ENCODE measurements at places on chromosomes 12 and 14.

DNA sequence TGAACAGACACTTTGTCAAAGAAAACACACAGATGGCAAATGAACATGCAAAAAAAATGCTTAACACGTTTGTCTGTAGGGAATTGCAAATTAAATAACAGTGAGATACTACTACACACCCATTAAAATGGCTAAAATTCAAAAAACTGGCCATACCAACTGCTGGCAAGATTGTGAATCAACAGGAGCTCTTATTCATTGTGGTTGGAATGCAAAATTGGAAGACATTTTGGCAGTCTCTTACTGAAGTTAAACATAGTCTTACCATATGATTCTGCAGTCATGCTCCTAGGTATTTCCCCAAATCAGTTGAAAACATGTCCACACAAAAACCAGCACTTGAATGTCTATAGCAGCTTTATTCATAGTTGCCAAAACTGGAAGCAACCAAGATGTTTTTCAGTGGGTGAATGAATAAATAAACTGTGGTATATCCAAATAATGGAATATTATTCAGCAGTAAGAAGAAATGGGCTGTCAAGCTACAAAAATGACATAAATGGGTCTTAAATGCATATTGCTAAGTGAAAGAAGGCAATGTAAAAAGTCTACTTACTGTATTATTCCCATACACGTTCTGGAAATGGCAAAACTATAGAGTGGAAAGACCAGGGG lies 91.4 kb downstream of the PLEKHA5 start:
- DNase-seq: no peak

GRCh38 chr12:116703214-116703795 lies 34.6 kb downstream of the SPRING1 start:
- DNase-seq: peak; percentile 70

- no peak for DNase-seq
Measured at GRCh38 chr14:74785056-74785613, 22.0 kb downstream of the YLPM1 start.

DNA sequence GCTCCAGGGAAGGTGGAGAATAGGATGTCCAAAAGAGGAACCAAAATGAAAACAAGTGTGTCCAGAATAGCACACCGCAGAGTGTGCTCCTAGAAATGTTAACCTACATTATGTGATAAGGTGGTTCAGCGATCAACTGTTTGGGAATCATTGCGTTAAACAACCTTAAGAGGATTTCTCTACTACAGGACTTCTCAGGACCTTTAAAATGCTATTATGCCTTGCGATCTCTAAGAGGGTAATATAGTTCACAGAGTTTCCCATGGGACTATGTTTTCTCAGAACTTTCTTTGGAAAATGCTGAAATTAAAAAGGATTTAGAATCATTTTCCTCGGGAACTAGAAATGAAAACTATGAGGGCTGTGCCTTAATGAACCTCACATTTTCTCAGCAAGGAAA lies 1.8 kb downstream of the GLT8D2 start:
- DNase-seq: no peak

DNA sequence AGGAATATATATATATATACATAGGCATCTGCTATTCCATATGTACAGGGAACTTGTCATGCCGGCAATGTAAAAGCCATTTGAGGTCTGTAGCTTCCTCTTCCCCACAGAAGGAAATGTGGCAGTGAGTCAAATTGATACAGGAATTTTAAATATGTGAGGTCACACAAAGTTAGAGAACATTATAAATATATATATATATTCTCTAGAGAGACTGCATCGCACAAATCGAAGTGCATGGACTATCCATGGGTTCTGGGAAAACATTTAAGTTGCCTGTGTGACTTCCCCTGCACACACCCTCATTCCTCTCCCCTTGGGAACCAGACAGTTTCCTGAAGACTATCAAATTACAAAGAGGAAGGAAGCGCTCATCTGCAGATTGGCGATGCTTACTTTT lies 100.9 kb upstream of the CCDC91 start:
- peak; percentile 50 for DNase-seq

GRCh38 chr12:122882908-122883558 lies 12.9 kb downstream of the VPS37B start:
- no peak for DNase-seq

GRCh38 chr12:19186722-19187661 lies 57.5 kb downstream of the PLEKHA5 start:
- DNase-seq: peak; percentile 78

DNA sequence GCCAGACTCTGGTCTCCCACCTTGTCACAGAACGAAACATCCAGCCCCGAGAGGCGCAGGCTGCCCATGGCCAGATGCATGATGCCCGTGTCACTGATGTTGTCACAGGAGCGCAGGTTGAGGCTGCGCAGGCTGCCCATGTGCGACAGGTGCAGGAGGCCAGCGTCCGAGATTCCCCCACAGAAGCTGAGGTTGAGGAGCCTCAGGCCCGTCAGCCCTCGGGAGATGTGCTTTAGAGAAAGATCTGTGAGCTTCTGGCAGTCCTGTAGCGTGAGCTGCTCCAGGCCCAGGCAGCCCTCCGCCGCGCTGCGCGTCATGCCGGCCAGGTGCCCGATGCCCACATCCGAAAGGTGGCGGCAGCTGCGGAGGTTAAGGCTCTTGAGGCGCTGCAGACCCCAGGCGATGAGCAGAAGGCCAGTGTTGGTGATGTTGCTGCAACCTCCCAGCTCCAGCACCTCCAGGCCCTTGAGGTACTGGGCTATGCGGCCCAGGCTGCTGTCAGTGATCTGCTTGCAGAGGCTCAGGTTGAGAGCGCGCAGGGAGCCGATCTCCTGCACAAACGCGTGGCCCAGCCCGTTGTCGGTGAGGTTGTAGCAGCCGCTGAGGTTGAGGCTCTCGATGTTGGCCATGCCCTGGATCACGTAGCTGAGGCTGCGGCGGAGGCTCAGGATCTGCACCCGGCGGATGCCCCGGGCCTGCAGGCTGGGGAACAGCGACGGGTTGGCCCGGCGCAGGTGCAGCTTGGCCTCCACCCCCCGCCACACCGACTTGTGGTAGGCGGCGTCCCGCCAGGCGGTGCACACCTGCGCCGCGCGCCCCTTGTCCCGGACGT lies 991 bp downstream of the FBXL14 start:
- DNase-seq: no peak

DNA sequence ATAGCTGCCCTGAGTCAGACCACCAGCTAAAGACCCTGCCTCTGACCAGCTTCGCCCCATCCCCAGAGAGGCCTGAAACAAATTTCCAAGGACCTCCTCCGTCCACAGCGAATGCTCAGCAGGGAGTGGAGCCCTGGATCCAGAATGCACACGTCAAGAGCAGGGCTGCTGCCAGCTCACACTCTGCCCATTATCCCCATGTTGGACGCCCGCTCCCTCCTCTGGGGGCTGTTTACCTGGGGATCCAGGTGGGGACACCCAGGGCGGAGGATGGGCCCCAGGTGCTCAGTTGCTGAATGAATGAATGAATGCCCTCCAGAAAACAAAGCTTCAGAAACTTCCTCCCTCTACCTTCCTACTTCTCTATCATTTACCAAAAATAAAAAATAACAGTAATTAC lies 18.1 kb downstream of the BCL11B start:
- DNase-seq: no peak

GRCh38 chr12:99334285-99335056 lies 313.1 kb upstream of the GARIN6 start:
- DNase-seq: peak; percentile 71

GRCh38 chr12:130354407-130354806 lies 16.7 kb downstream of the PIWIL1 start:
- DNase-seq: no peak

- no peak for DNase-seq
Measured at GRCh38 chr12:80233926-80234325, 134.6 kb downstream of the OTOGL start.

DNA sequence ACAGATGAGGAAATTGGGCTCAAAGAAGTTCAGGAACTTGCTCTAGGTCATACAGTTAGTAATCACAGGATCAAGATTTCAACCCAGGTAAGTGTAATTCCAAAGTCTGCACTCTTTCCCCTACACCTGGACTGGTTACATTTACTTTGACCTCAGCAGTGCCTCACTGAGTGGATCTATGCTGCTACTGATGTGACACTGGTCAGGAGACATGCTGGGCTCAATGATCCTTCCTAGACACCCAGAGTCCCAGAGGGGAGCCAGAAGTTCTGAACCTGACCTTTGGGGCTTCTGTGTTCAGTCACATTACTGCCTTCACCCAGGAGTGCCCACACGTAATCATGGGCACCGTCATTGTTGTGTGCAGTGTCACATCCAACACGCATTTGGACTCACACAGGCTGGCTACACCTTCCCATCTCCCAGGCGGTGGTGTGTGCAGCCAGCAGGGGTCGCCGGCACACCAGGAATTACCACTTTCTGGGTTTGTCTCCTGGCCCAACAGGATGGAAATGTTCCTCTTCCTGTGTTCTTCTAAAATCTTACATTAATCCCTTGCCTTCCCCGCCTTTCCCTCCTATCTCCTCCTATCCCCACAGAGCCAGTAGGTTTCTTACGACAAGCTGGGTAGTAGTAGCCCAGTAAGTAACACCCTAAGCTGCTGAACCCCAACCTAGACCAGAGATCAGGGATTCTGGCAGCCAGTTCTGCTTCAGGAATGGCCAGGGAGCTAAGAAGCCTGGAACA lies 25.6 kb downstream of the CALCOCO1 start:
- peak; percentile 83 for DNase-seq

DNA sequence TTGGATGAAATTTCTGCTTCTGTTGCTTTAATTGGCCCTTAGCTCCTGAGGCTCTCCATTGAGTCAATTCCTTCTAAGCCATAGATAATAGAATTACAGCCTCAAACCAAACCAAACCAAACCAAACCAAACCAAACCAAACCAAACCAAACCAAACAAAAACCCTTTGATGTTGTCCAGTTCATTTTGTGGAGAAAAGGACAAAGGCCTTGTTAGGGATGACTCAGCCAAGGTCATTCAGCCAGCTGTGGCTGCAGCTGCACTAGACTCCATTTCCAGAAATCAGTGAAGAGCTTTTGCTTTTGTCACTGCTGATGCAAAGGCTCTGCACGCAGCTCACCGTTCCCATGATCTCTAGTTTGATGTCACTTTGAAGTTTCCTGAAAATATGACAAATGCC lies 82.2 kb upstream of the RMST start:
- no peak for DNase-seq

- DNase-seq: peak; percentile 67
Measured at GRCh38 chr12:16622338-16622737, 16.4 kb upstream of the LMO3 start.

GRCh38 chr12:32146074-32146873 lies 39.6 kb downstream of the BICD1 start:
- DNase-seq: no peak

GRCh38 chr14:90405101-90405500 lies 8.3 kb downstream of the CALM1 start:
- no peak for DNase-seq

- no peak for DNase-seq
Measured at GRCh38 chr12:67677166-67677565, 28.6 kb downstream of the DYRK2 start.

DNA sequence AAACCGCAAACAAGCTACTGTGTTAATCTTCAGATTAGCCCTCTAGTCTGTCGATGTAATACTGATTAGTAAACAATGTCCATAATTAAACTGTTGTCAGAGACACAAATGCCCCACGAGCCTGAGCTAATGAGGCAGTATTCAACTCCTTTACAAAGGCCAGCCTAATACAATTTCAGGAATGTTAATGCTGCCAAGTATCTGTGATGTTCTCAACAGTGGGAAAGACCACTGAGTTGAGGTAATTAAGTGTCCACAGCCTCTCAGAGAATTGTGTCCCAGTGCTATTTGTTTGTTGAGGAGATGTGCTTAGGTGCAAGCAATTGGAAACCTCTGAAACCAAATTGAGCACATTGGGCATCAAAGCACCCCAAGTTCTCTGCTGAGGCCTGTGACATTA lies 139.4 kb upstream of the CDKN3 start:
- DNase-seq: no peak

- DNase-seq: no peak
Measured at GRCh38 chr12:85804663-85805062, 31.5 kb downstream of the RASSF9 start.

GRCh38 chr14:104389326-104390220 lies 190.0 kb upstream of the C14orf180 start:
- DNase-seq: no peak

DNA sequence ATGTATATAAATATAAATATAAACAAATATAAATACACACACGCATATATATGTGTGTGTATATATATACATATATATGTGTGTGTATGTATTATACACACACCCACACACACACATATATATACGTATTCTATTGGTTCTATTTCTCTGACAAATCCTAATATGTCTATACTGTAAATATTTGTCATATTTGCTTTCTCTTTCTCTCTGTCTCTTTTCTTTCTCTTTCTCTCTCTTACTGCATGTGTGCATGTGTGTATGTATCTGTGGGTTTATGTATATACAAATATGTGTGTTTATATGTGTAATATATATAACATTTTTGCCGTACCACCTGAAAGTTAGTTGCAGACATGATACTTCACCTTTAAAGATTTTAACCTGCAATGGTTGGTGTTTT lies 174.2 kb upstream of the PLEKHG7 start:
- DNase-seq: no peak

GRCh38 chr12:20211541-20211940 lies 156.8 kb upstream of the PDE3A start:
- no peak for DNase-seq

GRCh38 chr14:34502545-34503225 lies 36.8 kb downstream of the EAPP start:
- DNase-seq: no peak

GRCh38 chr12:53279283-53279869 lies 11.3 kb downstream of the ESPL1 start:
- DNase-seq: no peak

- DNase-seq: peak; percentile 43
Measured at GRCh38 chr12:6768437-6768914, 2.3 kb downstream of the PTMS start.

- DNase-seq: no peak
Measured at GRCh38 chr14:36781897-36782296, 120.2 kb downstream of the PAX9 start.

DNA sequence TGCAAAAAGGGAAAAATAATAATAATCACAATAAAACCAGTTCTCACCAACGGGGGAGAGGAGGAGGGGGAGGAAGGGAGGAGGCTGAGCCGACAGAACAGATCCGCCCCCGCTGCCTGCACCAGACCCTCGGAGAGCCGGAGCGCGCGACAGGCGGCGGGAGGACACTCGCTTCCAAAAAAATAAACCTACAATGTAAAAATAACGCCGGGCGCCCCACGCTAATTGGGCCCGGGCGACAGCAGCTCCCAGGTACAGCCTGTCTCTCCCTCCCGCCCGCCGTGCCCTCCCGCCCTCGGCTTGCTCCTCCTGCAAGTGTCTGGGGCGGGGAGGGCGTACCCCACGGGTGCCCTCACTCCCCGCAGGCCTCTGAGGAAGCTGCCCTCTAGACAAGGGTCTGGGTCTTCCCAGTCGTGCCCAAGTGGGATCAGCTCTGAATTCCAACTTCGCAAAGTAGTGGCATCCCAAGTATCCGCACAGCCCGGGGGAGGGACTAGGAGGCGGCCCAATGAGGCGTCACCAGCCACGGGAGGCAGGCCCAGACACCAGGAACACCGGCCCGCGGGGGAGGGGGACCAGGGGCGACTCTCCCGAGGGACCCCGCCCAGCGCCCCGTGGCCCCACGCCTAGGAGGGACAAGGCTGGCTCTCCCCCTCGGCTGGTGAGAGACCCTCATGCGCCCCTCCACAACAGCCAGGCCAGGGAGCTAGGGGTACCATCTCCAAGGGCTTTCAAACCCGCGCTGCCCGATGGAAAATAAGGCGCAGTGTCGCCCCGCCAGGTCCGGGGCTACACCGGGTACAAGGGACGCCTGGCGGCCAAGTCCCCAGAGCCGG lies 1.0 kb downstream of the NCOR2 start:
- DNase-seq: peak; percentile 88

Data from lung (tissue), 17 donors.